Progenitor cell of endocrine pancreas (in vitro differentiated cells): ENCODE measurements at places on chromosomes 6 and 20. TPM values are rescaled to one million over a fixed set of nuclear protein-coding genes. Genes with fewer than 3 reads are reported as not detected.

DNA sequence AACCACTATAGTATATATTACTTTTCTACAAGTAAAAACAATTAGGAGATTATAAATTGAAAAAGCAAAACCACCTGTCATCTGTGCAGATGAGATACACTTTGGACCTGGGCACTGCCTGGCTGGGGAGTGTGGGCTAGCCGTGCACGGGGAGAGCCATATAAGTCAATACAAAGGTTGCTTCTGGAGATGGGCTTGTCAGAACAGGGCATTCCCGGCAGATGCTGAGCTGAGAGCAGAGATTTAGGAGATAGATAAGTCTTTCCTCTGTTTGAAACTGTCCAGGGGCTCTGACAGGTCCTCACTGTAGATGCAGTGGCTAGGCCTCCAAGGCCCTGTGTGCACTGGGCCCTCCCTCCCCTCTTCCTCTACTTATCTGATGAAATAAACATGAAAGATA lies 34.5 kb downstream of the CD164 start:
- no peak for DNase-seq

DNA sequence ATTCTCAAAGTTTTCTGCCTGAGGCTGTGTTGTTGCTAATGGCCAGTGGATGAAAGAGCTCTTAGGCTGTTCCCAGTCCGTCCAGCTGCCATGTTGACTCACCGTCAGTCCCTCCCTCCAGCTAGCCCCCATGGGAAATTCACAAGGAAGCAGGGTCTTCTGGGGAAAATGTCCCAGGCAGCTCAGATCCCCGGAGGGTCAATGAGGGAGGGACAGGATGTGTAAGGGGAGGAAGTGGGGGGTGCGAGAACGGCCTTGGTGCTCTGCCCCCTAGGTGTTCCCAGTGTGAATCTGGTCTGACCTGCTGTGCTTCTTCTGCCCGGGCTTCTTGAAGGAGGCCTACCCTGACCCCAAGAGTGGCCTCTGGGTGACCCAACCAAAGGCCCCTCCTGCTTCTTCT lies 65.9 kb downstream of the CEBPB start:
- DNase-seq, result no peak

The AGER gene
- total RNA-seq, result 28.5 and 29.9 TPM in 2 replicates

GRCh38 chr6:166864333-166864732 lies 92.0 kb downstream of the RNASET2 start:
- DNase-seq, result no peak

The PCNA gene
- total RNA-seq, result 123 and 126 TPM in 2 replicates

DNA sequence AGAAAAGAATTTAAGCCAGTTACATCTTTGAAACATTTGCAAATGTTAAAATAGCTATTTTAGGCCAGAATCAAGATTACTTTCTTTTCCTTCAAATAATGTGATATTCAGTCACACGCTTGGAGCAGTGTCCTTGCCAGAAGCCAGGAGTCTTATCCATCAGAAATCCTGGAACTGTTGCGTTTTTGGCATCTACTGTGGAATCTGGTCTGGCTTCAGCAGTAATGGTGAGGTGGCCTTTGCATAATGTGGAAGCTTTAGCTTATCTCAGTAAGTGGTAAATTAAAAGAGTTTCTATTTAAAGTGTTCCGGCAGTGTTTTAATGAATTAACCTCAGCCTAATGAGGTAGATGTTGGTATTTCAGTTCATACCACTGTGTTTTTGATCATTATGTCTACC lies 97.6 kb downstream of the FIG4 start:
- DNase-seq, result no peak

GRCh38 chr20:47725248-47725973 lies 59.9 kb downstream of the SULF2 start:
- peak; percentile 72 for DNase-seq

GRCh38 chr6:52415917-52416628 lies 4.1 kb upstream of the EFHC1 start:
- DNase-seq, result no peak

DNA sequence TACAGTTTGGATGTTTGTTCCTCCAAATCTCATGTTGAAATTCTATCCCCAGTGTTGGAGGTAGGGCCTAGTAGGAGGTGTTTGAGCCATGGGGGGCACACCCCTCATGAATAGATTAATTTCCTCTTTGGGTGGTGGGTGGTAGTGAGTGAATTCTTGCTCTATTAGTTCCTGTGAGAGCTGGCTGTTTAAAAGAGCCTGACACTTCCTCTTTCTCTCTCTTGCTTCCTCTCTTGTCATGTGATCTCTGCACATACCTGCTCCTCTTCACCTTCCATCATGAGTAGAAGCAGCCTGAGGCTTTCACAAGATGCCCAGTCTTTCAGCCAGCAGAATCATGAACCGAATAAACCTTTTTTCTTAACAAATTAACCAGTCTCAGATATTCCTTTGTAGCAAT lies 340.2 kb upstream of the CHD6 start:
- DNase-seq, result no peak

- DNase-seq, result no peak
These were observed 386.7 kb downstream of the HACE1 start for GRCh38 chr6:104473021-104473429.
